Smooth muscle cell of bladder (primary cell): ENCODE measurements at places on chromosomes 4 and X. TPM values are rescaled to one million over a fixed set of nuclear protein-coding genes. Genes with fewer than 3 reads are reported as not detected.

ERAS gene
- total RNA-seq: not detected in 2 replicates

KLB gene
- not detected in 2 replicates for total RNA-seq

CXCL10 gene
- 0.09 and 0.28 TPM in 2 replicates for total RNA-seq

CCDC149 gene
- 8.8 and 14.0 TPM in 2 replicates for total RNA-seq

PSAPL1 gene
- not detected in 2 replicates for total RNA-seq
